ENCODE measurements at places on chromosomes 3 and 15. TPM values are rescaled to one million over a fixed set of nuclear protein-coding genes. Genes with fewer than 3 reads are reported as not detected.

The ESYT3 gene
- not detected for total RNA-seq

The SCAANT1 gene
- not detected for total RNA-seq

The TMEM212 gene
- not detected for total RNA-seq

The MUC20 gene
- total RNA-seq: 0.50 TPM

The ZNF502 gene
- 6.0 TPM for total RNA-seq

The ERC2 gene
- 0.44 TPM for total RNA-seq

The TMEM158 gene
- 82.2 TPM for total RNA-seq

The SKOR1 gene
- 0.15 TPM for total RNA-seq

The GBE1 gene
- 255 TPM for total RNA-seq

The ST8SIA2 gene
- not detected for total RNA-seq

The TGM4 gene
- total RNA-seq: not detected

The TMEM44 gene
- total RNA-seq: 15.7 TPM

The RUBCN gene
- total RNA-seq: 12.5 TPM

All from smooth muscle cell of trachea (primary cell).